ENCODE measurements at places on chromosomes 7 and 10. TPM values are rescaled to one million over a fixed set of nuclear protein-coding genes. Genes with fewer than 3 reads are reported as not detected.

- H3K36me3 ChIP-seq, result no peaks in the 10 kb centered on the region
- H3K27me3 ChIP-seq, result no peaks in the 10 kb centered on the region
- no peak for DNase-seq
- H3K27ac ChIP-seq, result no peak overlapping the region
- H3K4me1 ChIP-seq, result no peaks in the 10 kb centered on the region
Observed at GRCh38 chr7:84553711-84554110, 359.1 kb upstream of the SEMA3A start.

DNA sequence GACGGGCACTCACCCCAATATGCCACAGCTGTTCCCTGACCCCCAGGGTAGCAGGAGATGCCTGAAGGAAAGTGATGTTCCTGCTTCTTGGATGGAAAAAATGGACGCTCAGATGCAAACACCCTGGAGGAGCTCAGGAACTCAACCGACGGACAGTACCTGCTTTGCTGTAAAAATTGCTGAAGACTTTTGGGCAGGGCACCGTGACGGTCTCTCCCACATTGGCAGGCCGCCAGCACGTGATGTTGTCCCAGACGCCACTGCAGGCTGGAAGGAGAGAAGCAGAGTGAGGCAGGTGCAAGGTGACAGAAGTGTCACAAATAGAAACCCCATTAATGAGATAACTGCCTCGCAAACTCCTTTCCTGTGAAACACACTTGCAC, 35.0 kb downstream of the VIPR2 start:
- DNase-seq, result peak; percentile 43
- H3K4me1 ChIP-seq, result peaks cover 45% of the 10 kb centered on the region
- H3K36me3 ChIP-seq, result no peaks in the 10 kb centered on the region
- no peak overlapping the region for H3K4me3 ChIP-seq
- H3K27me3 ChIP-seq, result no peaks in the 10 kb centered on the region

GRCh38 chr7:127578036-127578684, 7.2 kb downstream of the GCC1 start:
- no peak for DNase-seq
- peaks cover 27% of the 10 kb centered on the region for H3K4me1 ChIP-seq
- H3K36me3 ChIP-seq, result no peaks in the 10 kb centered on the region
- no peak overlapping the region for H3K4me3 ChIP-seq
- H3K27ac ChIP-seq, result no peak overlapping the region
- no peaks in the 10 kb centered on the region for H3K27me3 ChIP-seq

DNA sequence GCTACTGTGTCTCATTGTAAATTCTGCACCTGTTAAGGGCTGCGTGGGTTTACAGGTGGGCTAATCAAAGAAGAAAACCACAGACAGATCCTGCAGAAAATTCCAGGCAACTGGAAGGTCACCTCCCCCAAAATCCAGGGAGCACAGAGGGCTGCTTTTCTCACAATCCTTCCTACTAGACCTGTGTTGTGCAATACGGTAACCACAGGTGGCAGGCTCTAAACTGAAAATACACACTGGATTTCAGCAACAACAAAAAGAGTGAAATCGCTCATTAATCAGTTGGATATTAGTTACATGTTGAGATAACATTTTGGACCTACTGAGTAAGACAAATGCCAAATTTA, 83.2 kb downstream of the SLC16A9 start:
- H3K4me1 ChIP-seq, result no peaks in the 10 kb centered on the region
- no peak overlapping the region for H3K27ac ChIP-seq
- H3K27me3 ChIP-seq, result no peaks in the 10 kb centered on the region
- H3K4me3 ChIP-seq, result no peak overlapping the region

- H3K27ac ChIP-seq, result no peak overlapping the region
- H3K4me3 ChIP-seq, result no peak overlapping the region
- H3K27me3 ChIP-seq, result no peaks in the 10 kb centered on the region
- no peak for DNase-seq
- H3K4me1 ChIP-seq, result no peaks in the 10 kb centered on the region
- no peaks in the 10 kb centered on the region for H3K36me3 ChIP-seq
Observed at GRCh38 chr7:121006711-121007315, 18.3 kb downstream of the CPED1 start.

The SERPINE1 gene
- 20.2 TPM for total RNA-seq

The TRIM50 gene
- 16.2 TPM for total RNA-seq

Measured in body of pancreas (tissue), 4 donors.